PC-9 (cell line): ENCODE measurements at places on chromosomes 7 and 10. TPM values are rescaled to one million over a fixed set of nuclear protein-coding genes. Genes with fewer than 3 reads are reported as not detected.

DNA sequence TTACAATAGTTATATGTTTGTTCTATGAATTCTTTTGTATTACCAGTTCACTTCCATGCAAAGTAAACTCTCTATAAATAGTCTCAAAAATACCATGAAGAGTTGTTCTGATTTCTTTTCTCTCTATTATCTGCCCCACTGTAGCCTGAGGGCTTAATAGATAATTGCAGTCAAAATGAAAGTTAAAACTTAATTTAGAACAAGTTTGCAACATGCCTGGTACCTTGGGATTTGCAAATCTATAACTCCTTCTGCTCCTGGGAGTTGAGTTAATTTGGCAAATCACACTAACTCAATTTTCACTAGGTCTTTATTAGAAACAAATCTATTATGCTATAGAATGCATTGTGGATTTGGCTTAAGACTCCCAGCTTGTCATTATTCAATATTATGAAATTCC lies 21.8 kb upstream of the NDUFA5 start:
- no peaks in the 10 kb centered on the region for H3K27me3 ChIP-seq
- no peak overlapping the region for H3K27ac ChIP-seq
- no peak for DNase-seq
- no peak overlapping the region for H3K4me3 ChIP-seq

- H3K36me3 ChIP-seq = no peaks in the 10 kb centered on the region
- peaks cover 48% of the 10 kb centered on the region for H3K4me1 ChIP-seq
- peak; percentile 82 for DNase-seq
- no peaks in the 10 kb centered on the region for H3K27me3 ChIP-seq
Measured at GRCh38 chr10:70477661-70478162, 855 bp upstream of the PALD1 start.

- no peak for DNase-seq
- no peak overlapping the region for H3K4me3 ChIP-seq
- no peaks in the 10 kb centered on the region for H3K36me3 ChIP-seq
- no peak overlapping the region for H3K27ac ChIP-seq
- no peaks in the 10 kb centered on the region for H3K4me1 ChIP-seq
Measured at GRCh38 chr10:10396601-10397000, 621.1 kb upstream of the CELF2 start.

CYP26C1 gene
- 0.46 and 0.60 TPM in 2 replicates for total RNA-seq

GRCh38 chr7:50821457-50822008 lies 38.8 kb upstream of the GRB10 start:
- H3K36me3 ChIP-seq = no peaks in the 10 kb centered on the region
- DNase-seq = peak; percentile 77
- H3K4me3 ChIP-seq = no peak overlapping the region
- peaks cover 43% of the 10 kb centered on the region for H3K4me1 ChIP-seq

DNA sequence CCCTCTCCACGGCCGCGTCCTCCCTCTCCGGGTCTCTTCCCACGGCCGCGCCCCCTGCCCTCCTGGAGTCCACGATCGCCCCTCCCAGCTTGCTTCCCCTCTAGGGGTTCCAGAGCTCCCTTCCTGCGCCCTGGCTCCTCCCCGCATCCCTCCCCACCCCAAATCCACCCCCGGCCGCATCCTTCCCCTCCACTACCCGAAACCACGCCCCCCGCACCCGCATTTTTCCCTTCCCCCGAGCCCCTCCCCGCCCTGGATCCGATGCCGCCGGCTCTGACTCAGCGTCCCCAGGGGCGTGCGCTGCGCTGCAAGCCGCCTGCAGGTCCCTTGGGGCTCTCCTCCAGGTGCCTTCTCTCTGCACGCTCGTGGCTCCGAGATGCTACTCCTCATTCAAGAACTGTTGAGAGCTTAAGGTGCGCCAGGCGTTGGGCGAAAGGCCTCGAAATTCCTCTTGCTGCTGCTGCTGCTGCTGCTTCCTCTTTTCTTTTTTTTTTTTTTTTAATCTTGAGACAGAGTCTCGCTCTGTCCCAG lies 372 bp upstream of the TMEM130 start:
- no peak overlapping the region for H3K4me3 ChIP-seq
- no peaks in the 10 kb centered on the region for H3K27me3 ChIP-seq
- no peak overlapping the region for H3K27ac ChIP-seq

PALD1 gene
- 5.2 and 7.5 TPM in 2 replicates for total RNA-seq

DNA sequence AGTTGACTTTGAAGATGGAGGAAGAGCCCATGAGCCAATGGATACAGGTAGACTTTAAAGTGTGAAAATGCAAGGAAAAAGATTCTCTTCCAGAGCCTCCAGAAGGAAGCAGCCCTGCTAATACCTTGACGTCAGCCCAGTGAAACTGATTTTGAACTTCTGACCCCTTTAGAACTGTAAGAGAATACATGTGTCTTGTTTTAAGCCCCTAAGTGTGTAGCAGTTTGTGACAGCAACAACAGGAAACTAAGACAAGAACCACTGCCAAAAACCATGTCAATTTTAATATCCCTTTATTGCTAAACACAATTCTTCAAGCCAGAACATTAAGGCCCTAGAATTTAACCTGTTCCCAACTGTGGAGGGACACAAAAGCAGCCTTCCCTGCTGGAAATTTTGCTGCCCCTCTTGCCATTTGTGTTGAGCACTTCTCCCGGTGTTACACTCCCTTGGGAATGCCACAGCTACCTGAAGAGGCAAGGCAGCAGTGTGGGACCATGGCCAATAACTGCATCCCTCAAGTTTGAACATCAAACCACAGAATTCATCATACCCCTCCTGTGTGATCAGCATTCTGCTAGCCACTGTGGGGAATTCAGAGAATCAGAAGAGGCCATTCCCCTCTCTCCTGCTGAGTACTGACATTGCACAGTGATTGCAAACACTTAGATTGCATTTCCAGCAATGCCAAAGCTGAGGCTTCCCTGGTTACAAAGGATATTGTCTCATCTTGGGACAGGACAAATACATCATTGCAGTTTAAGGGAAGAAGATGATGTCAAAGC lies 12.3 kb upstream of the CCDC172 start:
- H3K27me3 ChIP-seq = no peaks in the 10 kb centered on the region
- no peak for DNase-seq
- H3K4me3 ChIP-seq = no peak overlapping the region
- H3K36me3 ChIP-seq = no peaks in the 10 kb centered on the region
- H3K27ac ChIP-seq = no peak overlapping the region

DPYSL4 gene
- 2.8 and 4.8 TPM in 2 replicates for total RNA-seq
